ENCODE measurements at places on chromosomes 4 and X.

DNA sequence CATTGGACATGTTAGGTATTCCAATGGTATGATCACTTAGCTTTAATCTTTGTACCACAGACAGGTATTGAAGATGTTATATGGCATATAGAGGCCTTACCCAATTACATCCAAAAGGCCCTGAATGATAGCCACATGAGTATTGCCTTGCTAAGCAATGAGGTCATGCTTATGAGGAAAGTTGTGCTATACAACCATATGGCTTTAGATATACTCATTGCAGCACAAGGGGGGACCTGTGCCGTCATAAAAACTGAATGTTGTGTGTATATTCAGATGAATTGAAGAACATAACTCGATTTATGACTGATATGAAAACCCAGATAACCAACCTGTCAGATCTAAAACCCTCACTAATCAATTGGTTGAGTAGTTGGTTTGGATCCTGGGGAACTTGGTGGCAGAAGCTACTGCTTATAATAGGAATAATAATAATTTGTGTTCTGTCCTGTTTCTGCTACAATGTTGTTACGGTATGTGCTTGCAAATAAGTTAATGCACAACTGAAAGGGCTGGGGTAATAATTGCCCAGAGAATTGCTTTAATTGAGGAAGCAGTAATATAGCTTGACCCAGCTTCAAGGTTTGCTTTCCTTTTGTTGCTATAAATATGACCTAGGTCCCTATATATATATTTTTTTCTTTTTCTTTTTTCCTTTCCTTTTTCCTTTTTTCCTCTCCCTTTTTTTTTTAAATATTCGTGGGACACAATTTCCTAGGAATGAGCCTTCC, 21.5 kb upstream of the CSTF2 start:
- no peak for DNase-seq

DNA sequence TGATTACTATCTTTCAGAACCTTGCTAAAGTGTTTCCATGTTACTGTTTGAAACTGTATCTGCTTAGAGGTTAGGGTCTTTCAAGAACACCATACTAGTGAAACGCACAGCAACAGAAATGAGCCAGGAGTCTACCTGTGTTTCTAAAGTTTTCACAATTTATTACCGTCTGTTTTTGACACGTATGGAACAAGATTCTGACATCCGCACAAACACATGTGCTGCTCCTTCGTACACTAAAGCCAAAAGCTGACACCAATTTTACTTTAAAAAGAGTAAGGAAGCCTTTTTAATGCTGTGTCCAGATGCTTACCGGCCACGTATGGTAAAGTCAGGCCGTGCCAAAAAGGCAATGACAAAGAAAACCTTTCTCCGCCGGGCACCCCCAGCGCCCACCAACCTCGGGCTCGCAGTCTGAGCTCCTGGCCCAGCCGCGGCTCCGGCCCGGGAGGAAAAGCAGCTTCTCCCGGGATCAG, 532 bp downstream of the RPS4X start:
- no peak for DNase-seq

DNA sequence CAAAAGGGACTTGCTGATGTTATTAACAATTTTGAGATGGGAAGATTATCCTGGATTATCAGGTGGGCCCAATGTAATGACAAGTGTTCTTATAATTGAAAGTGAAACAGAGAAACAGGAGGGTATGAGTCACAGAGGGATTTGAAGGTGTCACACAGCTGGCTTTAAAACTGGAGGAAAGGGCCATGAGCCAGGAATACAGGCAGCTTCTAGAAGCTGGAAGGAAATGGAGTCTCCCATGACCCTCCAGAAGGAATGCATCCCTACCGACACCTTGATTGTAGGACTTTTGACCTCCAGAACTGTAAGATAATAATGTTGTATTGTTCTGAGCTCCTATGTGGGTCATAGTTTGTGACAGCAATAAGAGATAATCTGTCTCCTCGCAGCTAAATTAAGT, 98.0 kb upstream of the STIM2 start:
- no peak for DNase-seq

GRCh38 chr4:17740702-17741101, 40.7 kb downstream of the FAM184B start:
- peak; percentile 7 for DNase-seq

DNA sequence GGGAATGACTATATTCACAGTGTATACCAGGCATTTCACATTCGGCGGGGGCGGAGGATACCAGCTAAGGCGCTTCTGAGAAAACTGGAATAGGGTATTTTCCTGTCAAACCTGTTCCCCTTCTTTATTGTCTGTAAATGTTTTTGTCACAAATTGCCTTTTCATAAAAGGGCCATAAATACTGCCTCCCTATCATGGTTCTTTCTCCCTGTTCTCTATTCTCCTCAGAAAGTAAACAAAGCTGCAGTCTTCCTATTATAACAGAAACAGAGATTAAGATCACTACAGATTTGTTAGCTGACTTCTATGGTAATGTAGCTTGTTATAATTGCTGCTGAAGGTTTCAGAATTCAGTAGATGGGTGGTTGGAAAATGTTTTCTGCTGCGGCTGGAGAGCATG, 32.2 kb downstream of the MID2 start:
- no peak for DNase-seq

DNA sequence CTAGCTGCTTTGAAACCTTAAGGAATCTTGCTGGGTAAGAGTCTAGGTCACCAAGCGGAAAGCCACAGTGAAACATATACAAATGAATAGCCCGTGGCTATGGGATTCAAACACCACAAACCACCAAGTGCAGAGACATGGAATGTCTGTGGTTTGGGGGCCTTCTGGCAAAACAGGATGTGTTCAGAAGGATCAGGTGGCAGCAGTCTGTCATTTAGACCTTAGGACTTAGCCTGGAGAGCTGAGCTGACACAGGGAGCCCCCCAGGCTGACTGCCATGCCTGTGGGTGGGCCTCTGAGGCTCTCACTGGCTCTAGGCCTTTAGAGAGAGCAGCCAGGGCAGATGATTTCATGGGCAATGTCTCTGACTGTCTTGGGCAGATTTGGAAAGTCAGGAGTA, 225.6 kb downstream of the FBXW7 start:
- DNase-seq: no peak

- DNase-seq: no peak
Observed at GRCh38 chr4:159395693-159396092, 292.8 kb downstream of the RAPGEF2 start.

GRCh38 chr4:75040703-75041102, 107.8 kb downstream of the PARM1 start:
- DNase-seq: no peak

DNA sequence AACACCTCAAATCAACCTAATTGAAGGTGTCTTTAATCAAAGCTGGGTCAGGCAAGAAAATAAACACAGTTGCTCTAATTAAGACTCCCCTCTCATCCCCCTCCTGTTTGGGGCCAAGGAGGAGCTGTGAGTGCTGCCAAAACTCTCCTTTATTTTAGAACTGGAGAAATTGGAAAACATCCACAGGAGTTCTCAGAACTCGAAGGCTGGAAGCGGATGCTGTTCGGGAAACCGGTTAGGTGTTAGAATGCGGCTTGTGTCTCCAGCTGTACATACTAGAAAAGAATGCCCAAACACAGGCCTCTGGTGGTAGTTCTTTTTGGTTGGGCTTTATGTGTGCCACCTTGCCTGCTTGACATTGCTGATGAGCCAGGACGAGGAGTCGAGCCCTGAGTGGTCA, 118.2 kb downstream of the GPR143 start:
- no peak for DNase-seq

- no peak for DNase-seq
Observed at GRCh38 chr4:20323991-20324390, 72.3 kb downstream of the SLIT2 start.

GRCh38 chrX:50941638-50942037, 31.1 kb downstream of the BMP15 start:
- DNase-seq: no peak

- DNase-seq: no peak
Observed at GRCh38 chr4:45688341-45688740, 435.5 kb downstream of the GABRG1 start.

GRCh38 chr4:140195806-140196205, 41.8 kb upstream of the MAML3 start:
- DNase-seq: no peak

All from NCI-H1930 (cell line).